B cell (primary cell): ENCODE measurements at places on chromosomes 7 and 10.

GRCh38 chr7:1144269-1144771 lies 15.7 kb downstream of the ZFAND2A start:
- DNase-seq: peak; percentile 65

GRCh38 chr7:28041508-28042314 lies 138.9 kb downstream of the JAZF1 start:
- DNase-seq: no peak

DNA sequence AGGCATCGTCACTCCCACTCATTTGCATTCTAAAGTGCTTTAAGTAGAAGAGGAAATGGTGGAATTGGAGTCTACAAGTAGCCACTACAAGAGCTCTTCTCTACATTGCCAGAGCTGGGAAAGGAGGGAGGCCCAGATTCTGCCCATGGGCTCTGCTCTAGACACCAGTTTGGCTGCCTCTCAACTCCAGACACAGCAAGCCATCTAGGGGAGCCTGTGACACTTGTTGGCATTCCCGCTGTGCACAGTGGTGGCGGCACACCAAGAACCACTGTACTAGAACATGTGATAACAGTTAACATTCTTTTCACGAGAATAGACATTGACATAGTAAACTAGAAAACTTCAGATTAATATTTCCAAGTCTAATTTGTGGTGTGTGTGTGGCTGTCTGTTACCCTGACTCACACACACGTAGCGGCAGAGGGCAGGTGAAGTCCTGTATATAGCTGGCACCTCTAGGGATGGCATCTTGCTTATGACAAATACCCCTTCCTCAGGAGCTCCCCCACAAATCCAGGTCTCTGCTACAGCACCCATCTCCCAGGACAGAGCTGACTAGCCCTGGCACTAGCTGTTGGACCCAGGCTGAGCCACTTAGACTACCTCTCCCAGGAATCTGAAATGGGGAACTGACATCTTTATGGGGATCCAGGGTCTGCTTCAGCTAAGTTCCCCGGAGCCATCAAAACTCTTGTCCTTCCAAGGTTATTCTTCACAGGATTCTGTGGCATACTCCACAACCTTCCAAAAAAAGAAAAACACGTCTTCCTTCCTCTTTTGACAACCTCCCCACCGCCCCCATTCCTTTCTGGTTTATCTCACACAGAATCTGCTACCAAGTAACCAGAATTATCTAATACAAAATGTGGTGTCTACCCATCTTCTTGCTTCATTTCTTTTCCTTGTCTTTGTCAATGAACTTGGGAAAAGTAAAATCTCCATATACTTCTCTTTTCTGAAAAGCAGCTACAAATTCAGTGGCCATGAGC lies 54.7 kb upstream of the MRLN start:
- DNase-seq: no peak

DNA sequence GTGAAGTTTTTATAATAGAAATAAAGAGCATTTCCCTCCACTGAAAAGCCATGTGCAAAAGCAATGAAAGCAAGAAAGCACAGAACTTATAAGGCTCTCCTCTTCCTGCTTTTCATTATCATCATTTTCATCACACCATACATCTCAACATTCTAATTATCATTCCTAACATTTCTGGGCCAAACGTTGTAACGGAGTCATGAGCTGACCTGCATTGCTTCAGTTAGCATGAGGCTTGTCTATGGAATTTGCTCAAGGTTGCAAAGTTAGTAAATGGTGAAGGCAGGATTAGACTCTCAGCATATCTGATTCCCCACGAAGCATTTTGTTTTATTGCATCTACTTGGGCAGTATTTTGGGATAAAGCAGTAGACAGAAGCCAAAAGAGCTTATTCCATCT lies 11.4 kb downstream of the SCIN start:
- DNase-seq: no peak

DNA sequence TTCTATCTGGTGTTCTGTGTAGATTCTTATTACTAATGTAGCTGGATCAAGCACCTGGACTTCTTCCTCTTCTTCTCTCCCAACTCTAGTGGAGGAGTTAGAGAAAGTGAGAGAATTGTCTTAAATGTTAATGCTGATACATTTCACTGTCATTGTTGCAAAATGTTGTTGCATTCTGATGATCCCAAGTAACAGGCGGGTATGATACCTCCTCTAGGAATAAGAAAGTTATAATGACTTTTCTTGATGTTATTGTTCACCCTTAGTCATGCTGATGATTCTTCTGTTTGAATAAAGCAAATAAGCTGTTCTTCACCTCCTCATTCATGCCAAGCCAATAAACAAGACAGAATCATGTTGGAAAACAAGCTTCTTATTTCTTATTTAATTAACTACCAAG lies 9.1 kb downstream of the CHRM2 start:
- DNase-seq: no peak

DNA sequence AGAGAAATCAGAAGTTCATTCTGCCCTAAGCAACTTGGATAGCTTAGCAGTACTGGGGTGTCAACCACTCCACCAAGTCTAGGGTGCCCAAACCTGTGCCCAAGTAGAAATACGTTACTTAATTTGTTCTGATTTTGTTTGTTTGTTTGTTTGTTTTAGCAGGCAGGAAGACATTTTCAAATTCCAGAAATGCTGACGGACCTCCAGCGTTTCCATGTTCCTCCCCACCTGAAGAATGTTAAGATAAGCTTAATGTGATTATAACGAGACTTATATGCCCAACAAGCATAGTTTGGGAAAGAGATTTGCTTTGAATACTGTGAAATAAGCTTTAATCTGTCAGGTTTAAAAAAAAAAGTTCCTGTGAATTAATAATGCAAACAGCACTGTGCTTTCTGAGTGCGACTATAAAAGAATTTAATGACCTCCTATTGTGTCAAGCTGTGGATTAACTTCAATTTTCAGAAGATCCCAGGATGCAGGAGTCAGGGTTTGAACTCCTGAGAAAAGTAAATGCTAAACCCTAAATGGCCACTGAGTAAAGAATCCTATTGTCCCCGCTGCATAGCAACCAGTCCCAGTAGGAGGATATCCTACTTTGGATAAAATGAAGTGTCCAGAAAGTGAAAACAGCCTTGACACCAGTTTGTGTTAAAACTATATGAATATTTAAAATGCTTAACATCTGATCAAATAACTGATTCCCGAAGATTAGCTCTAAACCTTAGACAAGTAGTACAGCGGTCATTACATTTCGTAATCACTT lies 56.5 kb downstream of the LYZL1 start:
- no peak for DNase-seq

GRCh38 chr7:47806701-47807103 lies 141.6 kb downstream of the PKD1L1 start:
- no peak for DNase-seq

GRCh38 chr7:110522761-110523200 lies 568.1 kb upstream of the LRRN3 start:
- no peak for DNase-seq

- no peak for DNase-seq
Measured at GRCh38 chr7:92279396-92280031, 33.7 kb downstream of the ANKIB1 start.

DNA sequence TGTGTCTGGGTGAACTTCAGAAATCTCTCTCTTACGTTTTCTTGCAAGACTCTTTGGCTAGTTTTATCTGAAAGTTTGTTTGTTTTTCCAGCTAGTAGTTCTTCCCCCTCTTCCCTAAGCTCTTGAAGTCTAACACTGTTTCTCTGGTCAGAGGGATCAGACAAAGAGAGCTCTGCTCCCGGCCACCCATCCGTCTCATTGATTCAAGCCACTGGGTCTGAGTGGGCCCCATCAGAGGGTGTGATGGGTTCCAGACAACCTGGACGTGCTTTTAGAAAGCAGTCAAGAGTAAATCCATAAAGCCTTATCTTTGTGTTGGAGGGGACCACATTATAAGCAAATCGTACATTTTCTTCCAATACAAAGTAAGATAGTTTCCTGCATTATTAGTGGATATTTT lies 242.6 kb upstream of the C7orf33 start:
- DNase-seq: no peak

DNA sequence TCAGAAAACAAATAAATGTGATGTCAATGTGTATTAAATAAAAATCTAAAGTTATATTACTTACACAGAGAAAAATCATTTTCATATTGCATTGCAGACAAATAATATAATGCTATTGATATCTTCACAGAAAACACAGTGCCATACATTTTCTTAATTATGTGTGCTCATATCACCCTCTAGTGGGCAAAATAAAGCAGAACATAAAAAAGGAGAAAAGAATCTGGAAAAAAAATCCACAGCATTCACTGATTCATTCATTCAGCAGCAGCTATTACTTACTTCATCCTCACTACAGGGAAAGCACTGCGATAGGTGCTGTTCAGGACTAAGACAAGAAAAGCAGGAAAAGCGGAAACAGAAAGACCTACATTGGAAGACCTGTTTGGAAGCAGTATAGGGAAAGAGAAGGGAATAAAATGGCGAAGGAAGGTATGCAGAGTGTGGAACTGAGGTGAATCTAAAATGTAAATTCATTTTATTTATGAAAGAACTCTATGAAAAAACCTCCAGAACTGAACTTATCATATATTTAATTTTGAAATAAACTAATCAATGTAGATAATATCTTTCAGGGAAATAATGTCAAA lies 73.2 kb downstream of the POT1 start:
- DNase-seq: peak; percentile 23

DNA sequence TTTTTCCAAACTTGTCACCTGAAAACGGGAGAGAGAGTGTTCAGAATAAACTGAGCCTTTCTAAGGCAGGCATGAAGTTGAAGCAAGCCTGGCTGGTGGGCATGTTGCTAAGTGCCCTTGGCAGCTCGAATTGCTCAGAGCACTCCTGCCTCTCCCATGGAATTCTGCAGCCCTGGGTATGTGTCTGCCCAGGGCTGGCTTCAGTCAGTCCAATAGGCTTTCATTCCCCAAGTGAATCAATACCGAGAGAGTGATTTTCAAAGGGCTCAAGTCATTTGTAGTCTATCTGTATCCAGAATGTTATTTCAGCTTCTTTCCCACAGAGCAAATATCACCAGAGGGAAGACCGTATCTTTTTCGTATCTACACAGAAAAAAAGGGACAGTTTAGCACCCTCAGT lies 415.5 kb upstream of the COBL start:
- DNase-seq: no peak

- no peak for DNase-seq
Measured at GRCh38 chr7:24438232-24438631, 135.0 kb upstream of the PALS2 start.

DNA sequence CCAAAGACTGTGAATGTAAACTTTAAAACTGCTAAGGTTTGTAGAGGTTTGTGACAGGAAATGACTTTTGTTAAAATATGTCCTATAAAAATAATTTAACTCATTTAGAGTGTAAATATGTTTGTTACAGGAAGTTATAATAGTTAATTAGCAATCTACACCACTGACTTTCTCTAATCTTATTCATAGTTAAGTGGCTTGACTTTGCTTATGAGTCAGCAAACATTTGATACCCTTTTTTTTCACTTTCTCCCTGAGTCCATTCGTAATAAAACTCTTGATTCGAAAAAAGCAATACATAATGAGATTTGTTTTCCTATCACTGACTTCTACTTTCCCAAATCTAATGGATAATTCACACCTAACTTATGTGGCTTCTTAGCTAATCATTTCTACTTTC lies 317.7 kb upstream of the SEMA3C start:
- no peak for DNase-seq

DNA sequence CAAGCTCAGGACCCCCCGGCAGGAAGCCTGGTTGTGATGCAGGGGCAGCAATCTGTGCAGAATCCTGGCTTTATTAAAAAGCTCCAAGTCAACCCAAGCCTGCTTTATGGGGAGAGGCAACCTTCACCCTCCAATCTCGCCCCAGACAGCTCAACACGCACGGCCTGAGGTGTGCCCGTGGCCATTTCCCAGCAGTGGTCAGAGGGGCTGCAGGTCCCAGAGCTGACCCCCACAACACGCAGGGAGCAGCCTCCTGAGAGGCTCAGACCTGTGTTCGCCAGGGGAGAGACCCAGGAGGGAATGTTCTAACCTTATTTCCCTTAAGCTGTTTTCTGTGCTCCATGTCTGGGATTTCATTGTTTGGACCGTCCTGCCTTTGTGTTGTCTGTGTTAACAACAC lies 108.2 kb downstream of the CTBP2 start:
- no peak for DNase-seq

GRCh38 chr7:112616295-112616694 lies 135.5 kb downstream of the LSMEM1 start:
- DNase-seq: no peak

- DNase-seq: peak; percentile 86
Measured at GRCh38 chr10:45000752-45001380, at the start of gene ZNF22. Gene ZNF22 (plus strand): TSS chr10:45000923. CDS start chr10:45003369, 2,446 bp downstream.

DNA sequence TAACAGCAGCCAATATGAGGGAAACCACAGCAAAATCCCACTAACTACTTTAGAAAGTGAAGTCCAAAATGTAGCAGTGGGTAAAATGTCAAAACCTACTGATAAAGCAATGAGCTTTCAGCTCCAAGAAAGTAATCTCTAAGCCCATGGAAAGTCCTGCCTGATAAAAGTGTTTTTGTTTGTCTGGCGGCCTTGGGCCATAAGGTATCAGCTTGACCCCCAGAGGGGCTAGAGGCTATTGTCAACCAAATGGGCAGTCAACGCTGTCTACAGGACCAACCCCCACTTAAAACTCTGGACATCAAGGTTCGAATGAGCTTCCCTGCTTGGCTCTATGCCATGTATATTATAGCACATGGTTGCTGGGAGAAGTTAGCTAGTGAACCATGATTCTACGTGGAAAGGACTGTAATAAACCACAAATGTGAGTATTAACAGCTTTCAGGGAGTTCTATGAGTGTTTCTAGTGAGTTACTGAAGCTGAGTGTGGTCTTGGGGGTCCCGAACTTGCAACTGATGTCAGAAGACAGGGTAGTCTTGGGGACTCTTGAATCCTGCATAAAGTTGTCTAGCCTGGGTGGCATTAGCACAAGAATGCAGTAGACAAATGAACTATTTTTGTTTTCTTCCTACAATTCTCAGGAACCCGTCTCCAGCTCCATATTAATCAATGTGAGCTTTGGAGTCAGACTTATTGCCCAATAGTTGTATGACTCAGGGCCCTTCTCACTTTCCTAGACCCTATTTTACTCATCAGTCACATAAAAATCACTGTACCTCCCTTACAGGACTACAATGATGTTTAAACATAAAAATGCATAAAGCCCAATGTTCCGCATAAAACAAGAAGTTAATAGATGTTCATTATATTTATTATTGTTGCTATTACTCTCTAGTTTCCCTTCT lies 164.9 kb downstream of the DGKI start:
- DNase-seq: no peak

DNA sequence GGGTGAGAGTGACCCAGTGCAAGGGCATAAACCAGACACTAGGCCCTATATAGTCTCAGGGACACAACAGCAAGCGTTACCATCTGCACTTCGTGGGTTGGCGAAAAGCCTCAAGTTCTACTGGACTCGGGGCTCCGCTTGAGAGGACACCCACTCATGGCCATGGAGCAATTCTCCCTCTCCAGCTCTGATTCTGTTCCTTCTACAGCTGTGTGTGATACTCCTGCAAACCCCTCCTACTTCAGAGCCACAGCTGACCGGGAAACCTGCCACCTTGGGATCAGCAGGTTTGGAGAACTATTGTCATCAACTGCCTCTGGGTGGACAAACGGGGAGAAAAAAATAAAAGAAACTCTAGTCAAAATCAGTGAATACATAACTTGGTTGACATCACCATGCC lies 306.9 kb downstream of the FGFR2 start:
- DNase-seq: no peak

- DNase-seq: no peak
Measured at GRCh38 chr7:77258593-77258992, 59.0 kb upstream of the FGL2 start.
